ENCODE measurements at places on chromosomes 5 and 9. TPM values are rescaled to one million over a fixed set of nuclear protein-coding genes. Genes with fewer than 3 reads are reported as not detected.

Gene GRM6
- total RNA-seq, result not detected

Gene SYNPO
- 0.14 TPM for total RNA-seq

Gene PCDHGA5
- total RNA-seq, result not detected

Gene NEUROG1
- not detected for total RNA-seq

Gene FBLL1
- not detected for total RNA-seq

Gene SLC46A2
- total RNA-seq, result not detected

Gene TTC33
- 27.4 TPM for total RNA-seq

Gene KLF4
- 3.4 TPM for total RNA-seq

Gene DOCK8
- 114 TPM for total RNA-seq

Gene CCL27
- 0.69 TPM for total RNA-seq

Gene TRIM14
- total RNA-seq, result 49.6 TPM

Gene PCDHB13
- not detected for total RNA-seq

Gene SLC6A19
- total RNA-seq, result not detected

DNA sequence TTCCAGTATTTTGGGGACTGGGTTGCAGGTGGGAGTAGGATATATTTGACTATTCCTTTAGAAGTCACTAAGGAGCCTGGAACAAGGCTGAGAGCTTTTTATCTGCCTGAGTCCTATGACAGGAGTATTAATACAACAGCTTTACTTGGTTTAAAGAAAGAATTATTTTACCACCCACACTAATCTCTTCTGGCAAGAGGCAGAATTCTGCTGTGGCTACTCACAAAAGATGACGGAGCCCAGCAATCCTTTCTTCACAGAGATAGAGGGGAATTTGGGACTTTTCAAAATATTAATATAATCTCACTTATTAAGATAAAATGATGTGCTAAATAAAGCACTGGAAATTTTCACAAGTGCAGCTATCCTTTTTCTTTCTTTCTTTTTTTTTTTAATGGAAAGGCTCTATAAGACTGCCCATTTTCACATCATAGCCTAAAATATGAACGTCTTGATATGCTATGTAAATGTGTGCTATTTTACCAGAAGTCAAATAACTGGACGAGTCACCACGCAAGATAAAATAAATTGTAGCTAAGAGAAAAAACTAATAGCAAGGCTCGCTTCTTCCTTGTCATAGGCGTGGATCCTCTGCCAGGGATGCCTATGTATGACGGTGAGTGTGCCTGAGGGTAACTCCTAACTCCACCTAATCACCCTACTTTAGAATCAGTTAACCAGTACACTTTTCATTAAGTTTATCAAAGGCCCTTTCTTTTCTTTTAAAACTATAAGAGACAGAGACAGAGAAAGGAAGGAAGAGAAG is 76.3 kb downstream of the ZNF608 start:
- no peak for DNase-seq

DNA sequence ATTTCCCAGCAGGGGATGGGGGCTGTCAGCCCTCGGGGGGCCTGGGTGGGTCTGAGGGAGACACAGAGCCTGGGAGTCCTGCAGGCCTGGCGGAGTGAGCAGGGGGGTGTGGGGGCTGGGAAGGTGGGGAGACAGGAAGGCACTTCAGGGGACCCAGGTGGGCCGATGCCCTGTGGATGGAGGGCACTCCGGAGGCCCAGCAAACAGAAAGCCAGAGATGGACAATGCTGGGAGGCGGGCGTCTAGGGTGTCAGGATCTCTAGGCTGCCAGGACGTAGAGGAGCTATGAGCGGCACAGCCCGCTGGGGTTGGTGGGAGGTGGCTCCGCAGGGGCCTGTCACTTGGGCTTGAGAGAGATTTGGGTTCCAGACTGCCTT is 87.6 kb upstream of the COL5A1 start:
- DNase-seq, result no peak

DNA sequence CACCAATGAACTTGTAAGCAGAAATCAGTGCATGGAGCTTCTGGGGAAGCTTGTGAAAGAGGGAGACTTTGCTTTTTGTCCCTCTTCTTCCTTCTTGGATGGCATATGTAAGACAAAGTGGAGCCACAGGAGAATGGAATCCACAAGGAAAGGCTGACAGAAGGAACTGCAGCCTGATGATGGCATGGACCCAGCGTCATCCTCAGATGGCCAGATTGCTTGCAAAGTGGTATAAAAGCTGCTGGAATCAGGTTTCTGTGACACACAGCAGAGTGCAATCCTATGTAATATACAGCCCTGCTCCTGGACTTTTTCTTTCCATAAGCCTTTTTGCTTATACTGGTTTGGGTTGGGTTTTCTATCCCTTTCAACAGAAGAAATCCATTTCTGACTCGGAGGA is 31.4 kb upstream of the SPARC start:
- DNase-seq, result no peak

- no peak for DNase-seq
Measured at GRCh38 chr9:6845880-6846279, 88.1 kb downstream of the KDM4C start.

DNA sequence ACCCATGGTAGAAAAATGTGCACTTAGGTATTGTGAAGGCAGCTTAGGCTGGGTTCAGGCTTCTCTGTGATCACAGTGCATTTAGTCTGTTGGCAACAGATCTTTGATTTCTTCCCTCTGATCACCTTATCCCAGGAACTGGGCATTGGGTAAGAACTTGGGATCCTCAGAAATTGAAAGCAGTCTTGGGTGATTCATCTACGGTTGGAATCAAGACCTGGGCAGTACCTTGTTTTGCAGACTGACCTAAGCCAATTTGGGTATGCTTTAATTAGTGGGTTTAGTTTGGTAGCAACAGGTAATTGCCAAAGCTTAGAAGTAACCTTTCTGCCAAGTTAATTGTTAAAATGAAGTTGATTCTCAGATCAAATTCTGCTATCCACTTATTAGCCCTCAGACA is 17.8 kb downstream of the ENTREP1 start:
- DNase-seq, result no peak

DNA sequence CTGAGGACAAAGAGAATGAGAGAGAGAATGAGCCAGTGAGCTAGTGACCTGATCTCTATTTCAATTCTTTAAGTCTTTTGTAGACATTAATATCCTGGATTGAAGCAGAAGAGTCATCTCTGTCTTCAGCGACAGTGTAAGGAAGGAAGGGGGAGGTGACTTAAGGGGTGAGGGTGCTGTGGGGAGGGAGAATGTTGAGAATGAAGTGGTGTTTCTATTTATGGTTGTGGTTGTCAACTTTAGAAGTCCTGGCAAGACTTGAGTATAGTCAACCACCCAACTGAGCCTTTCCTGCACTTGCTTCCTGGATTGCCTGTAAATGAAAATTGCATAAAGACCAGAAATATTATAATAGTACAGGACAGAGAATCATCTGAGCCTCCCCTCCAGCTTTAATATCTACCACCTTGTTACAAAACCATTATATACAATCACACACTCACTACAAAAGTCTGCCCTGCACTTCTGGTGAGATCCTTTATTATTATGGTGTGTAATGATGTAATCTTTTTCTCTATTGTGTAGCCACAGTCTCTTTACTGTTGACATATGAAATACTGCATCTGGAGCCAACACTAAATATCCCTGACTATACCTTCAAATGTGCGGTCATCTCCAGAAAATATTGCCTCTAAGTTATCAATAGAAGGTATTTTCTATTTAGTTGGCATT is 91.7 kb downstream of the NTRK2 start:
- DNase-seq, result no peak

GRCh38 chr9:131737426-131737825 is 2.5 kb downstream of the RAPGEF1 start:
- no peak for DNase-seq

DNA sequence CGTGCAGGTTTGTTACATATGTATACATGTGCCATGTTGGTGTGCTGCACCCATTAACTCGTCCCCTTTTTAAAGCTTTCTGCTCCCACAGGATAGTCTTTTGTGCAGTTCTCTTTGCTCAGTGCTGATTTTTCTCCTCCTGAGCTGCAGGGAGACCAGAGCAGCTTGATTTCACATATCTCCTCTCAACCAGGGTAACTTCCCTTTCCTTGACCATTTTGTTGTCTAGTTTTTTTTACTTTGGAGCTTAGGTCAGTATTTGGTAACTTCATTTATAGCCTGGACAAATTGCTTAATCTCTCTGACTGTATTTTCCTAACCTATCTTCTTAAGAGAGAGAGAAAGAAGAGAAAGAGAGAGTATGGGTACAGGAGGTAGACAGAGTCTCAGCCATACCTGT is 137.1 kb upstream of the ZNF366 start:
- no peak for DNase-seq

DNA sequence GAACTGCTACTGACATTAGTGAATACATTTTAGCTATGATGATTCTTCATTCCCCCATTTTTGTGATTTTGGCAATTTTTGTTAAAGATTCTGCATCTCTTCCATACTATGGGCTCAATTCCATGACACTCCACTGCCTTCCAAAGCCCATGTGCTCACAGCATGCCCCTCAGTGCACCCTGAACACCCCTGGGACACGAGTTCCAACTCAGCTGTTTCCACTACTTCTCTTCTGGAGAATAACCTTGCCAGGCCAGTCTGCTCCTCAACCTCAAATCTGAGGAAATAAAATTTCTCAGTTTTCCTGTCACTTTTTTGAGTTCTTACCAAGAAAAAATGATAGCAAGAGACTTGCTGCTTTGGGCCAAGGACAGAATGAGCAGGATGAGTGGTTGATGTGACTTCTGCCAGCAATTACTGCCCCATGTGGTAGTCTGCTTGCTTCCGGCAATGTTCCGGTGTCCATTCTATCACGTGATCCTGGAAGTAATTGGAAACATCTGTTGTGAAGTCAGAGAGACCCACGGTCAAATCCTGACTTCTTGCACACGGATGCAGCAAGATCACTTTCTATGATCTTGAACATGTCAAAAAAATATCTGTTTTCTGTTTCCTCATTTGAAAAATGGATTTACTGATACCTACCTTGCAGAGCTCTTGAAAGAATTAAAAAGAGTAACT is 58.3 kb downstream of the EGFLAM start:
- no peak for DNase-seq

GRCh38 chr9:70452365-70452764 is 37.9 kb upstream of the KLF9 start:
- DNase-seq, result no peak

GRCh38 chr5:67515020-67515689 is 318.6 kb upstream of the CD180 start:
- peak; percentile 79 for DNase-seq

- no peak for DNase-seq
Measured at GRCh38 chr9:112700085-112700484, 17.8 kb downstream of the INIP start.

DNA sequence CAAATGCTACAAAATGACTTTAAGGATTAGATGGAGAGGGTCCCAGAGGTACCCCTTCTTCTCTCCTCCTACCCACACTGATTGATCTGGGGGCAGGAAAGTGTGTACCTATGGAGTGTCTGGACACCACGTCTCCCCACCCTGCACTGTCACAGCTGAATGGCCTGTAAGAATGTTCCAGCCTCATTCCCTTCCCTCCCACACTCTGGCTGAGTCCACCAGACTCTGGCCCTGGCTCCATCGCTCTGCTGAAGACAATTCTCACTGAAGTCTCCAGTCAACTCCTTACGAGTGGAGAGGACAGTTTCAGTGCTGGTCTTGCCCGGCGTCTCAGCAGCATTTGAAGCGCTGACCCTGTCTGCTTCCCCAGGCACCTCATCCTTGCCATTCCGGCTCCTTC is 105.8 kb downstream of the TTLL11 start:
- no peak for DNase-seq

GRCh38 chr9:36154331-36154952 is 14.7 kb upstream of the CCIN start:
- DNase-seq, result no peak

- DNase-seq, result no peak
Measured at GRCh38 chr9:21936161-21936560, 58.0 kb downstream of the CDKN2A start.

GRCh38 chr5:125486634-125487033 is 740.2 kb upstream of the ZNF608 start:
- DNase-seq, result no peak

DNA sequence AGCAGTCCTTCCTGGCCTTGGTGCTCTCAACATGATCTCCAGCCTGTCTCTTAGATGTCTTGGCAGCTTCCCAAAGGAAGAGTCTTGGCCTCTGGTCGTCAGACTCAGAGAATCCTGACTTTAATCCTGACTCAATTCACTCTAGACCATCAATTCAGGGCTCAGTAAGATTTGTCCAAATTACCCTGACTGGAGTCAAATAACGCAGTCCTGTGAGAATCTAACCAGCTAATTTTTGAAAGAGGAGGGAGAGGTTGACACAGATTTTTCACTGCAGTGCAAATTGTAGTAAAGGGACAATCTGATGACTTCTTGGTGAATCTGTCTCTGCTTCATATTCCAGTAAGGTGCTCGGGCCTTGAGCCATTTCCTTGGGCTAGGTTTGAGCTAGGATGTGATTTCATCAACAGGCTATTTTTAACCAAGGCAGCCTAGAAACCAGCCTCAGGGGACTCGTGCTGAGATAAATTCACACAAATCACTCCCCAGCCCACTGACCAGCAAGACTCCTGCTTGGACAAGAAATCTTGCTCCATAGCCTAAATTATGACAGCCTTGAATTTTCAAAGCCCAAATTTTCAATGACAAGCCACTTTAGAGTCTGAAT is 257.4 kb downstream of the ENC1 start:
- no peak for DNase-seq

GRCh38 chr5:17252543-17252942 is 35.1 kb downstream of the BASP1 start:
- no peak for DNase-seq

GRCh38 chr5:142813220-142813619 is 43.0 kb downstream of the ARHGAP26 start:
- DNase-seq, result no peak

- DNase-seq, result no peak
Measured at GRCh38 chr5:112006721-112007120, 249.7 kb upstream of the NREP start.

DNA sequence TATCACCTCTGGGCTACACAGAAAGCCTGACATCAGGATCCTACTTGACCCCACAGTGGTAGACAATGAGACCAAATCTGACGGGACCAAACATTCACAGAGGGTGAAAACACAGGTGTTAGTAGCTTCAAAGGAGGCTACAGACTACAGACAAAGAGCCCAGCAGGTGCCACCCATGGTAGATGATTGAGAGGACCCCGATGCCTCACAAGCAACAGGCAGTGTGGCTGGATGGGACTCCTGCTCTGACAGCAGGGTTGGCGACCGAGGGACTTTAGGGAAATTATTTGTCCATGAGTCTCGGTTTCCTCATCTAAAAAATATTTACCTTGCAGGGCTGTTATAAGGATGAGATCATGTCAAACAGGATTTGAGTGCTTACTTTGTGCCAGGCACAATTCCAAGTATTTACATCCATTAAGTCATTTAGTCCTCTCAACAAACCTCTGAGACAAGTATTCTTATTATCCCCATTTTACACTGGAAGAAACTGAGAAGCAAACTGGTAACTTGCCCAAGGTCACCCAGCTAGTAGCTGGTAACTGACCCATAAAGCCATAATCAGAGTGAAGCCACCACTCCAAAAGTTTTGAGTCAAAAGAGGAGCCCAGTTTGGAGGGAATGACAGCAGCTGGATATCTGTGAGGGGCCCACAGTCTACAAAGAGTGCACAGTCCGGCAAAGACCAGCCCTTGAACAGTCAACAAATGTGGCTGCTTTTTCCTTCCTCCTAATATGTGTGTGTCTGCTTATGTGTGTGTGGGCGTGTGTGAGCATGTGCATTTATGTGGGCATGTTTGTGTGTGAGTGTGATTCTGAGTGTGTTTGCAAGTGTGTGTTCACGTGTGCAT is 502.0 kb downstream of the BNC2 start:
- no peak for DNase-seq
